ENCODE measurements at places on chromosomes 6 and 20.

DNA sequence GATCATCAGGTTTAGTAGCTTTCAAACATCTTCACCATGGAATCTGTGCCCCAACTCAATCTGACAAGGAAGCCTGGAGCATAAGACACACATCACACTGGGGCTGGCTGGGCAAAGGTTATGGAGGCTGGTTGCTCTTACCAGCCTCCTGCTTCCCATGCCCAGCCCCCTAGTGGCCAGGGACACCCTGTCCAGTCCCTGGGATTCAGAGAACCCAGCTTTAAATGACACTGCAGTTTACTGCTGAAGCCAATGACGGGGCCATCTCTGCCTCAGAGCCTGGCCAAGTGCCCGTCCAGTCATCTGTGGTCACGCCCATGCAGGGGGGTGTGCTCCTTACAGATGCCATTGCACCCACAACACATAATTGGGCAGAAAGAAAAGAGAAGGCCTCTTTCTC is 272.9 kb downstream of the SMOC2 start:
- no peak for DNase-seq

DNA sequence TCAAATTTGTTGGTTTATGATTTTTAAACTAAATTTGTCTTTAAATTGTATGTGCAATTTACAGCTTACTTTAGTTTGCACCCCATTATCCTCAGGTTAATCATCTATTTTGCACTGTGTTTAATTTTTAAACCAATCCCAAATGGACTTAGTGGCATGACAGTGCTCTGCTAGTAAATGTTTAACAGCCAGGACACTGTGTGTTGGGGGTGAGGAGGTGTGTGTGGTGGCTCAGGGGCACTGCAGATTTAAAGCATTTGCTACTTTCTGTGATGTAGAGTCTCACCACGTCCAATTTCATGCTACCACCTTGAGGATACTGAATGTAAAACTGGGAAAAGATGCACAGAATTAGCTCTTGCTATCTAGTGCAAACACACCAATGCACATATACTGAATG is 225.7 kb downstream of the HAO1 start:
- DNase-seq = no peak

DNA sequence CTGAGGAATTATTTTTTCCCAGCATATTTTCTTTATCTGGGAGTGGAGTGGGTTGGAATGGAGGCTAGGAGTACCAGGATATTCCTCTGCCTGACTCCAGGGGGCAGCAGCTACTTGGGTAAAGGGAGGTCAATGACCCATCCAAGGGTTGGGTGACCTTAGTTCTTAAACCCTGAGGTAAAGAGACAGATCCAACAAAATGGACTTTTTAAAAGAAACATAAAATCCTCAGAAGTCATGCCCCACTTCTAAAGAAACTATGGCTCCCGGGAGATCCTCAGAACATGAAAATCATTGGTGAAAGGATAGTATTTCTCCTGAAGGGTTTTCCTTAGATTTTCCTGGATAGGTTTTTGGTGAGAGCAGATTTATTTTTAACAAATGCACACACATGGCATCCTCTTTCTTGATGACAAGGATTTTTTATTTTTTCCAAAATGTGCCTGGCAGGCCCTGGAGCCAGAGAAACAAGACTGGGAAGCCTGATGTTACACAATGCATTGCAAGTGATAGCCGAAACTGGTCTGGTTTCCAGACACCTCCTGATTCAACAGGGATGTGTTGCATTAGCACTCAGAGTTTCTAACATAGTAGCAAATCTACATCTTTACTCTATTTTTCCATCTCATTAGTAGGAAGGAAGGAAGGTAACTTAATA is 240.9 kb upstream of the BTBD3 start:
- DNase-seq = peak; percentile 60

DNA sequence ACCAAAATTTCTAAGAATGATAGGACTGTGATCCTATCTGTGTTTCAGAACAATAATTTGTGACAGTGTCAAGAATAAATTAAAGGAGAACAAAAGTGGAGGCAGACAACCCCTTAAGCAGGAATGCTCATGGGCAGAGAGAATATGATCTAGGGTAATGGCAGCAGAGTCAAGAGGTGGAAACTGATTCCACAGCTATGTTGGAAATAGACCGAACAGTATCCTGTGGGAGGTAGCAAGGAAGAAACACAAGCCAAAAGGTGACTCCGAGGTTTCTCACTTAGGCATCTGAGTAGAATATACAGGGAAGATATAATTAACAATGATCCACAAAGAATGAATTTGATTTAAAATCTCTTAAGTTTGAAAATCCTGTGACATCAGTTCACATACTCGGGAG is 100.5 kb downstream of the NRSN1 start:
- DNase-seq = no peak

GRCh38 chr20:346640-347316 is at the start of gene NRSN2:
NRSN2 (plus strand) TSS chr20:347111; CDS start chr20:349644, 2,533 bp downstream.
- DNase-seq = peak; percentile 67

GRCh38 chr20:24782301-24782700 is 166.8 kb upstream of the CST7 start:
- no peak for DNase-seq

DNA sequence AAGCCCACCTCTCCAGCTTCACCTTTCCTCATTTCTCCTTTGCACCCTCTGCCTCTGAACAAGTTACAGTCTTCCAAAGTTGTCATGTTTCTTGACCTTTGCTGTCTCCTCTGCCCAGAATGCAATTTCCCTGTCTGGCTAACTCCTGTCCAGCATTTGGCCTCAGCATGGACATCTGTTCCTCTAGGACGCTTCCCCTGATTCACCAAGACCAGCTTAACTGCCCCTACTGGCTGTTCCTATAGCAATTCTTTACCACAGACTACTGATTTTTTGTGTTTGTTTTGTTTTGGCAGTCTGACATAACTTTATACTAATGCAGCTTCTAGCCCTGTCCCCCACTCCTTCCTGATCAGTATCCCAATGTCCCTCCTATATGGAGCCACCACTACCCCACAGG is 13.4 kb downstream of the GNL1 start:
- no peak for DNase-seq

GRCh38 chr6:155399062-155399744 is 56.4 kb downstream of the NOX3 start:
- no peak for DNase-seq

GRCh38 chr6:144029452-144029851 is 21.4 kb upstream of the PLAGL1 start:
- no peak for DNase-seq

DNA sequence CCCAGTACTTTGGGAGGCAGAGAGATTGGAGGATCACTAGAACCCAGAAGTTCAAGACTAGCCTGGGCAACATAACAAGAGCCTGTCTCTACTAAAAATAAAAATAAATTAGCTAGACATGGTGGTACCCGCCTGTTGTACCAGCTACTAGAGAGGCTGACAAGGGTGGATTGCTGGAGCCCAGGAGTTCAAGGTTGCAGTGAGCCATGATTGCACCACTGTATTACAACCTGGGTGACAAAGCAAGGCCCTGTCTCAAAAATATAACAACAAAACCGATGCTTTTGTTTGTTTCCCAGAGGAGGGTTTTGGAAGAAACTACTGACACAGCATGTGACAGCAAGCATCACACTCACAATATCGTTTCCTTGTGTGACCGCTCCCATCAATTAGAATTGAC is 119.6 kb downstream of the TSHZ2 start:
- DNase-seq = no peak

- no peak for DNase-seq
Measured at GRCh38 chr6:117550078-117550600, 52.2 kb downstream of the GOPC start.

DNA sequence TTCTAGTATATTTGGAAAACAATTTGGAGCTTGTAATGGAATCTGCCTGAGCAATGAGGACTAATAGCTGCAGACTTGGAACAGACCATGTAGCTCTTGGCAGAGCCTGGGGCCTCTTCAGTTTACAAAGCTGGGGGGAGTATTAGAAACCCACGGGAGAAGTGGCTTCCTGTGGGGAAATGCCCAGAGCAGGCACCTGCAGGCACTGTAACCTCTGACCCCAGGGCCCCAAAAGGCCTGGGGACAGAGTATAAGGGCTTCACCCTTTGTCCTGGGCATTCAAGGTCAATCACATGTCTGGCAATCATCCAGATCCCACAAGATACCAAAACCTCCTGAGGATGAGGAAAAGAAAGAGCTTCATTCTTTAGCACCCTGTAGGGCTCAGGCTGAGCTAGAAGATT is 19.4 kb downstream of the PKIG start:
- peak; percentile 79 for DNase-seq

DNA sequence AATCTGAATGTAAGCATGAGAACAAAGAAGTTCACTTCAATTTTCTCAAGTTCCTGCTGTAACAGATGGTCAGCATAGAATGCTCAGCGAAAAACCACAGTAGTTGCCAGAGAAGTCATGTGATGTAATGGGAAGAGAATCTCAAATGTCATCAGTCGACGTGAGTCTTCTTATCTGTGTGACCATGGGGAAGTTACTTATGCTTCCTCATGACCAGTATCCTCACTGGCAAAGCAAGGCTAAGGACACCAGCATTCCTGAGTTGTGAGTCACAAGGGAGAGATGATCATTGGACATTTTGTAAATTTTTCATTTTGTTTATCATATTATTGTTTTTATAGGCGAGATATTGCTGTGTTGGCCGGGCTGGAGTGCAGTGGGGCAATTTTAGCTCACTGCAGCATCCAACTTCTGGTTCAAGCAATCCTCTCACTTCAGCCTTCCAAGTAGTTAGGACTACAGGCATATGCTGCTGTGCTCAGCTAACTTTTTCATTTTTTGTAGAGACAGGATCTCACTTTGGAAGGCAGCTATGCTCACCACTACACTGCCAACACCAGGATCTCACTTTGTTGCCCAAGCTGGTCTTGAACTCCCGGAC is 21.9 kb downstream of the SGK1 start:
- peak; percentile 100 for DNase-seq

DNA sequence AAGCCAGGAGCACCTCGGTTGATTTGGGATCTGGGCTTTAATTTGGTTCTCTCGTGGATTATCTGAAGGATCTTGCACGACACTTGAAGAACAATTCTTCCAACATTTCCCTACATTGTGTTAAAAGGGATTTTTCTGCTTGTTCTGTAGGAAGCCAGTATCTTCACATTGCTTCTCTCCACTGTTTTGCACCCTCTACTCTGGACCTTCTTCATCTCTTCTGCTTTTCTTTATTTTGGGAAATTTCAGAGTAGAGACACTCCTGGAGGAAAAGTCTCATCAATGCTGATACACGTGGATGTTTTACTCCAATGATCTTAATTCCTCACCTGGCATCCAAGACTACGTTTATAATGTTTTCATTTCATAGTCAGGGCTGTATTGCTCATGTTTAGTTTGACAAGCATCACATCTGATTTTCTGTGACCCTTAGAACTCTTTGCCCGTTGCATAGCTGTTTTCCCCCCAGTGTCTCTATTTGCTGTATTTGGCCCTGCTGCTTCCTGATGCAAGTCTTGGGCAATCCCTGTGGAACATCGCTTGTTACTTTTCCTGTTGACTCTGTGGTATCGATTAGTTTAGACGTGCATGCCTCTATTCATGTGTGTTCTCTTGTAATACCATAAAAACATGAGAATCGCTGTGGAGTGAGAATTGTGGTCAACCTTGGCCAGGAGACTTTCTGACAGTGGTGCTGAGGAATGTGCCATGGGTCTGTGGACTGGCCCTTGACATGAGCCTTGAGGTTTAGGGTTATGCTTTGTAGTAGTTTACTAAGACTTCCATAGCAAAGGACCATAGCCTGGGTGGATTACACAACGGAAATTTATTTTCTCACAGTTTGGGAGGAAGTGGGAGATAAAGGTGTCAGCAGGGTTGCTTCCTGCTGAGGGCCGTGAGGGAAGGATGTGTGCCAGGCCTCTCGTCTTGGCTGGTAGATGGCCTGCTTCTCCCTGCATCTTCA is 12.5 kb downstream of the PLCB1 start:
- DNase-seq = peak; percentile 80

- DNase-seq = peak; percentile 44
Measured at GRCh38 chr20:16479666-16480065, 93.6 kb downstream of the KIF16B start.

GRCh38 chr6:48186746-48187145 is 75.7 kb upstream of the PTCHD4 start:
- no peak for DNase-seq

GRCh38 chr6:21265034-21265729 is 328.4 kb upstream of the SOX4 start:
- DNase-seq = no peak

- DNase-seq = no peak
Measured at GRCh38 chr6:63554782-63555181, 17.5 kb upstream of the LOC128125822 start.

GRCh38 chr6:36574679-36575078 is 19.5 kb upstream of the SRSF3 start:
- DNase-seq = no peak

- peak; percentile 33 for DNase-seq
Measured at GRCh38 chr20:48957533-48957932, 36.0 kb downstream of the ARFGEF2 start.

DNA sequence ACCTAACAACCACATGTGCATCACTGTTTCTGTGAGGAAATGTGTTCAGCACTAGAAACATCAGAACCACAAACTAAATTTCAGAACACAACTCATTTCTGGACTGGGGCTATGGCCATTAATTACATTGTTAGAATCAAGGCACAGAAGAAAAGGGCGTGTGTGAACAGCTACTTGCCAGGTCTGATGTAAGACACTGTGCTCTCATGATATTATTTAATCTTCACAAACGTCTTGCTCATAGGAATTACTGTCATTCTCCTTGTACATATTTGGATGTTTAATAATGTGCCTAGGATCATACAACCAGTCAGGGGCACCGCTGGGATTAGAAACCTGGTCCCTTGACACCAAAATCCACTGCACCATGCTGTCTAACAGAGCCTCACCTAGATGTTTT is 14.8 kb downstream of the ADGRF1 start:
- no peak for DNase-seq

GRCh38 chr6:126050795-126051194 is 64.5 kb downstream of the TRMT11 start:
- DNase-seq = no peak

DNA sequence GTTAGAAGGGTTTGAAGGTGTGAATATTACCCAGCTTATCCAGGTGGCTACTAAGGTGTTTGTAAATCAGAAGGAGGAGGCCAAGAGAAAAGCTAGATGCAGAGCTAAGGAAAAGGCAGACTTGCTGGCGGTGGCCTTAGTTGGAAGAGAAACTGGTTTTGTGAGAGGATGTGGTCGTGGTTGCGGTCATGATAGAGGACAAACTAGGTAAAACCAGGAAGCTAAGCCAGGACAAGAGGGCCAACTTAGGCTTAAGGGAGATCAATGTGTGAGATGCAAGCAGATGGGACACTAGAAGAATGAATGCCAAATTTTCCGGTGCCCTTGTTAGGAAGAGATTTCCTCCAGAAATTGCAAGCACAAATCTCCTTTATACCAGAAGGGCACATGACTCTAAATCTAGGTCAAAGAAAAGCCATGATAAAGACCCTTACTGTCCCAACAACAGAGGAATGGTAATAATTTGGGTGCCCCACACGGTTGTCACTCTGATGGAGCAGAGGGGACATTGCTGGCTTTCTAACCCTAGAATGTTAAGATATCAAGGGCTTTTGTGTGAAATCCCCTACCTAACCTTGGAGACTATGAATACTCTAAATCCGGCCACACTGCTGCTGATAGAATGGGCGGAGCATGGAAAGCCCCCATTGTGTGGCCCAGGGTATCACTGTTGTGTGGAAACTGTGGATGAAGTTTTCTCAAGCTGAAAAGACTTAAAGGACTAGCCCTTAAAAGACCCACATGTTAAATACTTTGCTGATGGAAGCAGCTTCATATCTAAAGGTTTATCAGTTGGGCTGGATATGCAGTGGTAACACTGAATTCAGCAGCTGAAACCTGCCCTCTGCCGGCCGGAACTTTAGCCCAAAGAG is 7.8 kb downstream of the IL22RA2 start:
- peak; percentile 6 for DNase-seq

- no peak for DNase-seq
Measured at GRCh38 chr6:156954191-156954590, 177.0 kb downstream of the ARID1B start.
